ENCODE measurements at places on chromosomes 6 and 20.
A peak's percentile ranks its signal among the peaks of the same experiment; 100 is the strongest.

- no peak for DNase-seq
Measured at GRCh38 chr6:63683071-63683603, 47.5 kb downstream of the PHF3 start.

DNA sequence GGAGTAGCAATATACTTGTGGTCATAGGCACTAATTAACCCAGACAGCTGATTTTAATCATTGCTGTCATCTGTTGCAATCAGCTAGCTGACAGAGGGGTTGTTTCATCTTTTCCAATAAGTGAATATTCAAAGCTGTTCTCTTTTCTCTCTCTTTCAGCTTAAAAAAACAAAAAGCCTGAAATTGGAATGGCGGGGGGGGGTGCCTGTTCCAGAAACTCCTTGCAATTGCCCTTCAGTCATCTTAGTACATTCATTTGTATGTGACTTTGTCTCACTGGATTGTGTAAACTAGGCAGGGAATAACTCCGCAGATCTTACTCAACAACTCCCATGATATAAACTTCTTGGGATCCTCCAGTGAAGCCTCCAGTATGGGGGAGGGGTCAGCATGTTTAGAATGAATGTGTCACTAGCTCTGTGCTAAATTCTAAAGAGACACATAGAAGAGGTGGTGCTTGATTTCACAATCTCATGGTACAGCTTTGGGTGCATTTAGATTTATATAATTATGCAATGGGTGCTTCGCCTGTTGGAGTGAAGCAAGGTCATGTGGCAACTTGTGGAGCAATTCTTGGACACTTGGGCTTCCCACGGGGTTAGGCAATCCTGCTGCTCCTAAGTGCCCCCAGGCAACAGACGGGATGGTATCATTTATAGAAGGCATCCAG is 40.1 kb downstream of the SLC24A3 start:
- no peak for DNase-seq

DNA sequence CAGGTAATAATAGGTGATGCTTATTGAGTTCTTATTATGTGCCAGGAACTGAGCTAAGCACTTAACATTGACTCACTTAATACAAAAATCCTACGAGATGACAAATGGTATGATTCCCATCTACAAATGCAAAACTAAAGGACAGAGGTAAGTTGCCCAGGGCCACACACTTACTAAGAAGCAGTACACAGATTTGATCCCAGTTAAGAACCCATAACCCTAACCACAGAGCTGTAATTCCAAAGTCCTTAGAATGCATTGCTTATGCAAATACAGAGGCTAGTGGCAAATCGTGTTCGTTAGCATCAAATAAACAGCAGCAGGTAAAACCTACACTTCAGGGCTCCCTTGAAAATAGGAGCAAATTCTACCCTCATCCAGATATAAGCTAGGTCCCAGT is 104.0 kb downstream of the SASH1 start:
- no peak for DNase-seq

GRCh38 chr20:63090682-63091571 is 84.2 kb upstream of the BHLHE23 start:
- DNase-seq = no peak

- DNase-seq = no peak
Measured at GRCh38 chr6:14075095-14075503, 42.5 kb upstream of the CD83 start.

DNA sequence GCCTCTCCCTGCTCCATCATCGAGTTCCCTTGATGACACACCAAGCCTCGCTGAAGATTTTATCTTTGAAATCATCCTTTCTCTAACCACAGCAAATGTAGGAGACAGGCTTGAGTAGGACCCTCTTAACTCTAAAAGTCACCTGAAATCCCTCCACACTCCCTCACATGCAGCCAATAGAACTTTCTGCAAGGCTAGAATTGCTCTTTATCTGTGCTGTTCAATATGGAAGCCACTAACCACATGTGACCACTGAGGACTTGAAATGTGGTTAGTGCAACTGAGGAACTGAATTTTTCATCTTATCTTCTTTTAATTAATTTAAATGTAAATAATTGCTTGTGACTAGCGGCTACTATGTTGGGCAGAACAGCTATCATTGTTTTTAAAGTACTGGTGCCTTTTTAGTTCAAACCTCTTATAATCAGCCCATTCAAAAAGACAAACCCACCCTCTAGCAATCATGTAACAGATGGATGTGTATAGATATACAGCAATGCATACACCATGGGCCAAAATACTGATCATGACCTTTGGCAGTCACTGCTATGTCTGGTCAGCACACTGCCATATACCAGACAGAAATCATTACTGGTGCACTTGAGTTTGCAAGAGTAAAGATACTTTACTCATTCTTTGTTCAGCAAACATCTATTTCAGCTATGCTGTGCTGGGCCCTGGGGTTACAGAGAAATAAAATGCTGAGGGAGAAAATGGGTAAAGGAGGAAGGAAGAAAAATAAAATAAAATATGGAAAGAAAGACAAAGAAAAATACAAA is 50.0 kb downstream of the GFOD1 start:
- DNase-seq = no peak

DNA sequence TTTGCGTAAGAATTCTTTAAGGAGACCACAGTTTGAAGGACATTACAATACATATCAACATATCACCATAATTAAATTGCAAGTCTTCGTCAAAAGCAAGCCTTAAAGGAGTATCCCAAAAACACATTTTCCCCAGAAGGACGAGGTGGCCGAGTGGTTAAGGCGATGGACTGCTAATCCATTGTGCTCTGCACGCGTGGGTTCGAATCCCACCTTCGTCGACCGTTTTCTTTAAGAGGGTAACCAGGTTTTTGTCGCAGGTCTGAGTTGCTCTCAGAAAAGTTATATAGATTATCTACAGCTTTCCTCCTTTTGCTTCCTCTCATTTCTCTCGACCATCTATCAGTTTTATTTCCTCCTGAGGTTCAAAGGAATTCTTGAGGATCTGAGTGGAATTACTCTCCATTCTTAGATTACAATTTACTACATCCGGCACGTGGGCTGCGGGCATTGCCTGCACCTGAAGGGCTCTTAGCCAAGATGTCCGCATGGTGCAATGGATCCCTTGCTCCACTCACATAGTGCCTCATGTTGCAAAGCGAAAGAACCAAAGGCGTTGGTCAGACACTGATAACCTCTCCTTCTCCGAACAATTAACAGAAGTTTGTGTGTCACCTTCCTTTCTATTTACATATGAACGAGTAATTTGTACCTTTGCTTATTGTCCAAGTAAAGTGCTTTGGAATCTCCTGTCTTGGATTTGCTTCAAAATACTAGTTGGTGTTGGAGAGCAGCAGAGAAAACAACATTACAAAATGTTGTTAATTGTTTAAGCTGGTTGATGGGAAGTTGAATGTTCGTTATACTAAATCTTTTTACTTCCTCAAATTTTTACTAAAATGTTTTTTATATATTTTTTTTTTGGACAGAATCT is 14.0 kb downstream of the POM121L2 start:
- DNase-seq = peak; percentile 30

DNA sequence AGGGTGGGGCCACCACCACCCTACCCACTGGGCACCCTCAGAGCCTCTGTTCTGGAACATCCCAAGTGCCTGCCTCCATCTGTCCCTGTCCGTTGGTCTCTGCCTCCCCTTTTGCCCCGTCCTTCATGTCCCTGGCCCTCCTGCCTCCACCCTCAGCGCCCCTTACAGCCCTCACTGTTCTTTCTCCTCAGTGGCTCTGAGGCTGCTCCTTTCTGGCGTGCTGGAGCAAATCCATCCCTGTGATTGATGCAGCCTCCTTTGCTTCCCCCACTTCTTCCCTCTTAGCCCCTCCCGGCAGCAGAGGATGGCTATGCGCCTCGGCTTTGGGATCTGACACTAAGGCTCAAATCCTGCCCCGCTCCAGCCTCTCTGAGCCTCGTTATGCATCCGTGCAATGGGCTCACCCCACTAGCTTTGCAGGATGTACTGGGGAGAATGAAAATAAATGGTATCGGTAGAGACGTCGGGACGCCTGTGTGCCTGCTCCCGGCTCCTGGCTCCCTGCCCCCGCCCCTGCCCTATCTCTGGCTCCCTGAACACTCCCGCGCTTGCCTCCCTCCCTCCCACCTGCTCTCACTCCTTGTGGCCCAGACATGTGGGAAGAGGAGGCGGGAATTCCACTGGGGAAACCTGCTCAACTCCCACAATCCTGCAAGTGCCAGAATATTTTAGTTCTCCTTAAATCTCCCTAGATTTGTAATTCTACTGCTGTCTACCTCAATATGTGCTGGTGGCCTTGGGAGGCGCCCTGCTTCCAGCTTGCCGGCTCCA is 13.1 kb downstream of the VSTM2L start:
- no peak for DNase-seq

DNA sequence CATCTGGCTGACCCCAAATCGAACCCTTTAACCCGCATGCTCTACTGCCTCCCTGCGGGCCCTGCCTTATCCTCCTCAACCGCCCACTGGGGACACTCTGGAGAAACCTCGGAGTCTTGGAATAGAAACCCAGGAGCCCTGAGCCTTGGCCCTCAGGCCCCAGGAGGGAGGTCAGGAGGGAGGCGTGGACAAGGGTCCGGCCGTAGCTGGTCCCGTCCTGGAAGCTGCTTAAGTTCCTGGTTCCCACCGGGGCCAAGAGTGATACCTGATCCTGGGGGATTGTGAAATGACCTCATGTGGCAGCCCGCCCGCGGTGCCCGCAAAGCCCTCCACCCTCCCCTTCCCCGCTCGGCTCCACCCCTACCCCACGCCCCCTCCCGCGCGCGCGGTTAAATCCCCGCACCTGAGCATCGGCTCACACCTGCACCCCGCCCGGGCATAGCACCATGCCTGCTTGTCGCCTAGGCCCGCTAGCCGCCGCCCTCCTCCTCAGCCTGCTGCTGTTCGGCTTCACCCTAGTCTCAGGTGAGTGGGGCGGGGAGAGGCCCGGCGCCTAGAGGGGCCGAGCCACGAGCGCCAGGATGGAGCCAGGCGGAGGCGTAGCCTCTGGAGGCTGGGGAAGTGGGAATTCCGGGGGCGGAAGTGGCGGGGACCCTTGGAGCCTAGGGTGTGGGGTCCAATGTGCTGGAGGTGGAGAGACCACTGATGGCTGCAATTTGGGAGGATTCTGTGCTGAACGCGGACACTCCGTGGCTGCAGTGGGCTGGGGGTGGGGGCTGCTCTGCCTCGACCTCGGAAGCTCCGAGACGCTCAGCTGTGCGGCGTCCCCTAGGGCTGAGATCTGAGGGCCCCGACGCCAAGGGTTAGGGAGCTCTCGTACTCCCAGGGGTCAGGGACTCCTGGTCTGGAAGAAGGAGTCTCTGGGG is at the start of gene WFDC2:
WFDC2 (plus strand) TSS at position 418 of the 926 bp plus-strand sequence; CDS start at position 447, 29 bp downstream.
- no peak for DNase-seq

GRCh38 chr20:13009682-13010406 is 1.1 kb downstream of the SPTLC3 start:
- no peak for DNase-seq

- no peak for DNase-seq
Measured at GRCh38 chr6:45563041-45563440, 185.3 kb upstream of the SUPT3H start.
